HT1080 (cell line): ENCODE measurements at places on chromosomes 2 and 18. TPM values are rescaled to one million over a fixed set of nuclear protein-coding genes. Genes with fewer than 3 reads are reported as not detected.
A peak's percentile ranks its signal among the peaks of the same experiment; 100 is the strongest.

The ASAP2 gene
- 16.2 and 24.0 TPM in 2 replicates for total RNA-seq

DNA sequence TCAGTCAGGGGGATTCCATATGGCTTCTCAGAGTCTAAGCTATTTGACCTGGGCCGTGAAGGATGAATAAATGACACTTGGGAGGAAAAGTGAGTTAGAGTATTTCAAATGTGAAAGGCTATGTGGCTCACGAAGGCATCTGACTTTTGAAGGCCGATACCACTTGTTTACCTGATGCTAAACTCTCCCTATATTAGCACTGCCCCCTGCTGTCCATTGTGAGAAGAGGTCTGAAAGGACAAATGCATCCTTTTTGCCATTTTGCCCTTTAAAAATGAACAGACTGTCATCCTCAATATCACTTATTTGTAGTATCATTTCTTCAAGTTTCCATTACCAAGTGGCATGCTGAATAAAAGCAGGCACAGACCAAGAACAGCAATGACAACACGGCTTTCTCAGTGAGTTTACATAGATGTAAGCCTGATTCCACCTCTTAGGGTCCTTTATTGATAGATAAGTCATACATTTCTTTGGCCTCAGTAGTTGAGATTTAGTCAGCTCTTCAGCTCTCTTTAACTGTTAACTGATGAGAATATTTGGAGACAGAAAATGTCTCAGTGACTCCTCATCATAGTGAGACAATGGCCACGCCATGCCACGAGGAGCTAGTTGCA lies 40.1 kb downstream of the DOCK10 start:
- peak; percentile 45 for DNase-seq

DNA sequence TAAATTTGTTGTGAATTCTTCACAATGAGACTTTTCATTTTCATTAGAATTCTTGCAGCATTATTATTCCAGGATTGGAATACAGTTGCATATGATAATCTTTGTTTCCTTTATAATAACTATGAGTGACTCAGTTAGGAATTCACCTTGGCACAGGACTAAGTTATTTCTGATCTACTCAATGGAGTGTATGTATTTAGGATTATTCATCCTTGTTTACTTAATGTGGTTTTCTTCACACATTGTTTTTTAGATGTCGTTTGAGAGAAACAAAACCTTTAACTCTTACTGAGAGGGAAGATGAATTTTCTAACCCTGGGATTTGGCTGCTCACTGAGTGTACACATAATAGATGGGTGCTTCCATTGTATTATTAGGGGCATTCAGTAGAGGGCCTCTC lies 970.1 kb downstream of the DPP10 start:
- no peak for DNase-seq

DNA sequence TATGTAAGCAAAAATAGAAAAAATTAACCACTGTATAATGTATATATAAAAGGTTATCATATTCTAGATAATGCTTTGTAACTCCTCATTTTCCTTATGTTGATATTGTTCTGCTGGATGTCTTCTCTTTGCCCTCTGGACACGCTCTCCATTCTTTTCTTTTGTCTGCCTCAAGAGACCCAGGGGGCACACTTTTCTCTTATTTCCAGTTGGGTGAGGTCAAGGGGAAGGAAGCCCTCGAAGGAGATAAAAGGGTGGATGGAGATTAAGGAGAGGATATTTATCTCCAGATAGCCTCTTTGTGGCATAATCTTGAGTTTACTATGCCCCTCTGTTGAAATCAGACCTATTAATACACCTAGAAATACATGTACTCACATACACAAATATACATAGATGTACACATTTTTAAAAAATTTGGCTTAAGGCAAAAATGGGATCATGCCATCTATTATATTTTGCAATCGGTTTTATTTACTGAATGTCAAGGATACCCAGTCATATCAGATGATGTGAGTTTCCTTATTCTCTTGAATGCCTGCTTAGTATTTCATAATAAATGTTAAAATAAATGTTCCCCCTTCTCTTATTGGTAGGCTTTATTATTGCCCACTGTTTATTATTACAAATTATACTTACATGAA lies 65.3 kb downstream of the LCLAT1 start:
- no peak for DNase-seq

- DNase-seq: no peak
Measured at GRCh38 chr2:67694445-67694844, 297.3 kb downstream of the ETAA1 start.

- no peak for DNase-seq
Measured at GRCh38 chr2:145065342-145065741, 545.4 kb upstream of the ZEB2 start.

DNA sequence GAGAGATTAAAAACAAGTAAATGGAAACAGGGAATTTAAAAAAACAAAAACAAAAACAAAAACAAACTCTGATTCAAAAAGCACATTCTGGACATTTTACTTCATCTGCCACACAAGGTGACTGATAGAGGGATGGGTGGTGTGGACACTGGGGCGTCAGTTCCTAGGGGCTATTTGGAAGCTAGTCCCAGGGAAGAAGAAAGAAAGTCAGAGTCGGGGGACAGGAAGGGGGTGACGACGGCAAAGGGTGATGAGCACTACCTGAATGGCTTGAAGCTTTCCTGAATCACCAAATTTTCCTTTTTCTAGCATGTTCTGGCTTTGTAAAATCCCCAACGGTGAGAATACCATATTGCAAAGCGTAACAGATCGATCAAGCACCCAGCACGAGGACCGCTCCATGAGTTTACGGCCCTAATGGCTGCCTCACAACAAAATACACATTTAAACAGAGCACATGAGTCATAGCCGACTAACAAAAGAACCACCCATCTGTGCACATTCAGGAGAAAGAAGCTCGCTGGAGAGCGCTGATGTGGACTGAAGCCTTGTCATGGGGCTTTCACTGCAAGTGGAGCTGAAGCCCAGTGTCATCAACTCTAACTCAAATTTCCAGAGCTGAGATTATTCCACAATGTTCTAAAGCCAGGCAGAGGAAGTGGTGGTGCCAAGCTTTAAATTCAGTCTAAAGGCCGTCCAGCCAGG lies 178.9 kb downstream of the LNPK start:
- peak; percentile 15 for DNase-seq

The OSBPL6 gene
- total RNA-seq: 8.7 and 18.3 TPM in 2 replicates

- DNase-seq: no peak
Measured at GRCh38 chr2:163664610-163665009, 71.2 kb downstream of the FIGN start.

The GAREM2 gene
- 1.5 and 2.3 TPM in 2 replicates for total RNA-seq

The GPR39 gene
- 5.6 and 6.9 TPM in 2 replicates for total RNA-seq

DNA sequence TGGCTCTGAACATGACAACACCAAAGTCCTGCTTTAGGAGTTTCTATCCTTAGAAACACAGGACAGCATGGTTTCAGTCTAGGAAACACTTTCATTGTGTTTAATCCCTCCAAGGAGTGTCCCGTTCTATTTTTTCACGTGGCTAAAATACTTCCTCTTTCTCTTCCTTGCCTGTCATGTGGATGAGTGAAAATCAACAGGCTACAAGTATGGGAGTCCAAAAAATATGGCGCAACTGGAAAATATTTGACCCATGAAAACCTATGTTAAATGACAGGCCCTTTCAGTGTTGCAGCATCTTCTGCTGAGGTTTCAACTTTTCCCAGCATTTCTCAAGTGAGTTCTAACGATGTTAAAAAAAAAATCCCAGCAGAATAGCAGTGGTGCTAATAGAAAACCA lies 146.3 kb downstream of the LAMA3 start:
- DNase-seq: no peak

DNA sequence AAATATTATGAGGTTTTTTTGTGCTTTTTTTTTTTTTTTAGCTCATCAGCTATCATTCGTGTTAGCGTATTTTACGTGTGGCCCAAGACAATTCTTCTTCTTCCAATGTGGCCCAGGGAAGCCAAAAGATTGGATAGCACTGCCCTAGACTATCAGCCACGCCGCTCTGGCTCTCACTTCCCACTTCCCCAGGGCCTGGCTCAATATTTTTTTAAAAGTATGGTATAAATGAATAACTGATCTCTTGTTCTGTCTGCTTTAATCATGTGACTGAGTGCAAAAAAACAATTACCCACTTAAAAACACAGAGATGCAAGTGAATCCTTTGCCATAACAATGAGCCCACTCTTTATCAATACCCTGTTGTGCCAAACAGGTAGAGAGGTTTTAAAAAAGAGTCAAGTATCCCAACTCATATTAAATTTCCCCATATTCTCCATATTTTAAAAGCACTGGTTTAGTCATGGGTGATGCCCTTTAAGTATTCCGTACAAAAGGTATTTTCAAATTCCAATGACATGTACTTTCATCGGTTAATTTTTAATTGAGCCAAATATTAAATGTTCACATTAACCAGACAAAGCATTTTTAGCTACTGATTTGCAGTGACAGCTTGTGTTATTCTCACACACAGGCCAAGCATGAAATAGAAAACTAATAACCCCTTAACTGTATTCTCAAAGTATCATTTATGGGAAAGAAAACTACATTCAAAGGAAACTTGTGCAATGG lies 12.6 kb downstream of the BCL2 start:
- DNase-seq: no peak

DNA sequence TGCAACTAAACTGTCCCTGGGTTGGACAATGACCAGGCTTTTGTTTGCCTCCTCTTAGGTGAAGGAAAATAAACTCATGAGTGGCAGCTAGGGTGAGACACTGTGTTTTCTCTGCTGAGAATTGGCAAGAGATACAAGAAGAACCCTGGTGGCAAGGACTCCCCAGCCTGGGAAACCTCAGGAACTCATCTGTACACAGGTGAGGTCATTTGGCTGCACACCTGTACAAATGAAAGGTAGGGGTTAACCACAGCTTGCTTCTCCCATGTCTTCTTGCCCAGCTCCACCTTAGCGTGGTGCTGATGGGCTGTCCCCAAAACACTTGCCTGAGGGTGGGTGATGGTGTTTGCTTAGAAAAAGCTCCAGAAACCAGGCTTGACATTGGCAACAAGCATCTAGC lies 97.2 kb upstream of the FAM136A start:
- no peak for DNase-seq

DNA sequence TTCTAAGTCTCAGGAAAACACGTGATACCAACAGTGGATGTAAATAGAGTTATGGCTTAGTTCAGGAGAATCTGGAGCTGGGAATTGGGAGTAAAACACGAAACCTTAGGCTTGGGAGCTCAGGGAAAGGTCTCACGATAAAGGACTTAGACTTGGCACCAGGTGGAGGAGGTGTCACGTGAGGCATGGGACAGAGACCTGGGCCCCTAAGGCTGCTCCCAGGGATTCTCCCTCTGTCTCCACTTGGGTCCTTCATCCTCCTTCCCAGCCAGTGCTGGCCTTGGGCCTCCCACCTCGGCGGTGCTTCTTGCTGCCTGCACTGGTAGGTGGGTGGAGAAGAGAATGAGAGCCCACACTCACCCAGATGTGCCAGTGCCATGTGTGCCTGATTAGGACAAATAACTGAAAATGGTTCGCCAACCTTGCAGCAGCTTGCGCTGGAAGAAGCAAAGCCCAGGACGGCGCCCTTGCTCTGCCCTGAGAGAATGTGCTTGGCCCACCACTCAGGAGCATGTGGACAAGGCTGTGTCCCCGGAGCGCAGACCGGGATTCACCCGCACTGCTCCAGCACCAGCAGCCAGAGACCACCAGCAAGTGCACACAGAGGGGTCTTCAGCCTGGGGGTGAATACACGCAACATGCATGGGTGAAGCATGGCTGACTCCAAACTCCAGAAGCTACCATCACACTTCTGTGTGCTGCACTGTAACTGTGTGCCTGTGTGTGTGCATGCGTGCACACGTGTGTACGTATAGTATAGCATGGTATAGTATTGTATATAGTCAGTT lies 48.1 kb downstream of the PSMG2 start:
- DNase-seq: no peak

- DNase-seq: peak; percentile 21
Measured at GRCh38 chr2:65431421-65432226, 775 bp downstream of the SPRED2 start.

DNA sequence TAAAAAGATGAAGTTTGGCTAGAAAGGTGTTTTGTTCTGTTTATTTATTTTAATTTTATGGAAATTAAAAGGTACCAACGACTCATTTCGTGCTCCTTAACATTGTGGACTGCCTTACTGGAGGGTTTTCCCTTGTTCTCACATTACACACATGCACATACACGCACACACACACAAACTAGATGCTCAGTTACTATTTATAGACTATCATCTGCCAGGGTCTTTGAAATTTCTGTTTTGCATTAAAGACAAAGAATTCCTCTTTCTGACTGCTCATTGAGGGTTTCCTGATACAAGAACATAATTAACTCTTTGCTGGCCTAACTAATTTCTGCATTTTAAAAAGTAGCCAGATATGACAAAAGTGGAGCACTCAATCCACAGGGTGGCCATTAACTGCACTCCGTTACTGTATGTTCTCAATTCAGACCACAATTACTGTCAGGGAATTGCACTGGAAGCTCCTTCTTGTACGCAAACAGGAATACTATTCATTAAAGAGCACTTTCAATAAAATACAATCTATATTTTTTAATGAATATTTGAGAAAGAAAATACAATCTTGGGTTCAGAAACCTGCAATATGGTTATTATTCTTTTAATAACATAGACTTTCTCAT lies 366.9 kb upstream of the GALNT5 start:
- DNase-seq: no peak

GRCh38 chr18:32775628-32776027 lies 2.8 kb upstream of the KLHL14 start:
- no peak for DNase-seq

GRCh38 chr18:26579941-26580618 lies 31.7 kb upstream of the KCTD1 start:
- DNase-seq: peak; percentile 35
